ENCODE measurements at places on chromosomes 6 and 20. TPM values are rescaled to one million over a fixed set of nuclear protein-coding genes. Genes with fewer than 3 reads are reported as not detected.
A peak's percentile ranks its signal among the peaks of the same experiment; 100 is the strongest.

Gene FOXQ1
- not detected for total RNA-seq

Gene DST
- total RNA-seq: 1.7 TPM

Gene SLC35F1
- 0.09 TPM for total RNA-seq

Gene HLA-DRB1
- total RNA-seq: 22.7 TPM

Gene TBP
- total RNA-seq: 22.1 TPM

Gene RNF217
- total RNA-seq: 0.07 TPM

Gene SPTLC3
- 0.72 TPM for total RNA-seq

Gene NUS1
- total RNA-seq: 42.8 TPM

Gene SDHAF4
- total RNA-seq: 18.9 TPM

Gene PPP1R14C
- 0.86 TPM for total RNA-seq

Gene MLIP
- total RNA-seq: not detected

Gene CRISP2
- not detected for total RNA-seq

Gene NRN1
- total RNA-seq: 5.9 TPM

Gene MGME1
- 28.2 TPM for total RNA-seq

Gene ARHGAP18
- total RNA-seq: 9.6 TPM

- no peak for DNase-seq
Measured at GRCh38 chr6:134911547-134911946, 38.4 kb downstream of the ALDH8A1 start.

GRCh38 chr6:28496099-28496779 is 19.4 kb downstream of the GPX6 start:
- no peak for DNase-seq

DNA sequence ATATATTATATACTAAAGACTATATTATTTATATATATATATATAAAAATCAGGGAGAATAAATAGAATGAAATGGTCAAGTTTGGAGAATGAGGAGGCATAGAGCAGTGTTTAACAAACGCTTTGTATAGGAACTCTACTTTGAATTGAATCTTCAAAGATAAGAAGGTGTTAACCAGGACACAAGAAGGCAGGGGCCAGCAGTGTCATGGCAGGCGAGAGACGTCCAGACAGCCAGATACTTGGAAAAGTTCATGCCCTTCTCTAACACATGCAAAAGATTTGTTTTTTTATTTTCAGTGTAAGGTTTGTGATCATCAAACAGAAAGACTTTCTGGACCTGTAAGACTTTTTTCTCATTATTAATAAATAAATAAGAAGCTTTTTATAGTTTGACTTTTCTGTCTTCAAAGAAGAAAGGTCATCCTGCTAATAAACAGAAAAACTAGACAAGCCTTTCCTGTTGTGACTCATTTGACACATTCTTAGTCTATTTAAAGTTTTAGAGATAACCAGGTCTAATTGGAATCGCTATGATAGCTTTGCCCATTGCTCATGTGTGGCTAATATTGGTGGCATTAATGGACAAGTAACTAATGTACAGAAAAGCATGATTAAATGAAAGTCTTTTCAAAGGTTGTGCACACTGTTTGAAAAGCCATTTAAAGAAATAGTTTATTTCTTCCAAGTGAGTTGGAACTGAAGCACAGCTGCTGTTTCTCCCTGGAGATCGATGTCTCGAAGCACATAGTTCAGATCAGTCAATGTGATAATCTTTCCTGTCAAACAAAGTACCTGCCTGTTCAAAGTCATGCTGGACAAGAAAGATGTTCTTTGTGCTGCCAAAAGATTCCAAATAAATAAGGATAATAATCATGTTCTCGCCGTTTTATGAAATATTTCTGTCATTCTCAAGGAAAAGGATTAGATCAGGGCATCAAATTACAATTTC is 420.4 kb upstream of the OPRM1 start:
- no peak for DNase-seq

DNA sequence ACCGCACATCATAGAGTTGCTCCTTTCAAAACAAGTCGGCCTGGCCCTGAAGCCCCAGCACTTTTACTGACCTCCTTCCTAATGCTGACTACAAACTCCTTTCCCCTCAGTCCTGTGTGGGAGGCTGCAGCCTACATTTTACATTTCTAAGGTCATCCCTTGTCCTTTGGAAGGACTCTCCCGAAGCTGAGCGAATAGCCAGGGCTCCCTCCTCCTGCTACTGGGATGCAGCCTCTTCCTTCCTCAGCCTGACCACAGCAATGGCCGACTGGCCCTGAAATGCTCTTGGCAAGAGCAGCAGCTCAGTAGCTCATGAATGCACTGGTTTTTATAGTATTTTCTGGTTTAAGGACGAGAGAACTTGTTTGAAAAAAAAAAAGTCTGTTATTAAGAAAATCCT is 679 bp downstream of the ADGRF5 start:
- DNase-seq: no peak

GRCh38 chr6:141552463-141552862 is 580.3 kb upstream of the GJE1 start:
- no peak for DNase-seq

GRCh38 chr6:120320481-120321162 is 971.1 kb upstream of the MAN1A1 start:
- no peak for DNase-seq

GRCh38 chr6:113364766-113365165 is 492.4 kb upstream of the MARCKS start:
- DNase-seq: no peak

DNA sequence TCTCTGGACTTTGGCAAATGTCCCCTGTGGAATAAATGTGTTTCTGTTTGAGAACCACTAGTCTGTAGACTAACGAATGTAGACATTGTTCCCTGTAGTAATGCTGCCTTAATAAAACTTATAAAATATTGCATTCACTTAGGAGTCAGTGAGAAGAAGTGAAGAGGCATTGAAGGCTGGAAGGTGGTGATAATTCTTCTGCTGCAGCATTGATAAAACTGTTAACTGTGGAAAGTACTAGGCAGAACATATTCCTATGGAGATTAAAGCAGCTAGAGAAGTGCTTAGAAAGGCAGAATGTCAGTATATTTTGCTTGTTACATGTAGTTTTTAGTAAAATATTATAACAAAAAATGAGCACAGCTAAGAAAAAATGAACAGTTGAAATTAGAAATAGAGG is 4.8 kb downstream of the PGK2 start:
- no peak for DNase-seq

- peak; percentile 31 for DNase-seq
Measured at GRCh38 chr20:58361481-58362205, 27.4 kb upstream of the VAPB start.

GRCh38 chr6:155270561-155271091 is 6.8 kb downstream of the CLDN20 start:
- DNase-seq: no peak

GRCh38 chr20:44137266-44137801 is 49.7 kb downstream of the JPH2 start:
- DNase-seq: no peak

- DNase-seq: no peak
Measured at GRCh38 chr6:15755526-15755925, 92.7 kb upstream of the DTNBP1 start.

DNA sequence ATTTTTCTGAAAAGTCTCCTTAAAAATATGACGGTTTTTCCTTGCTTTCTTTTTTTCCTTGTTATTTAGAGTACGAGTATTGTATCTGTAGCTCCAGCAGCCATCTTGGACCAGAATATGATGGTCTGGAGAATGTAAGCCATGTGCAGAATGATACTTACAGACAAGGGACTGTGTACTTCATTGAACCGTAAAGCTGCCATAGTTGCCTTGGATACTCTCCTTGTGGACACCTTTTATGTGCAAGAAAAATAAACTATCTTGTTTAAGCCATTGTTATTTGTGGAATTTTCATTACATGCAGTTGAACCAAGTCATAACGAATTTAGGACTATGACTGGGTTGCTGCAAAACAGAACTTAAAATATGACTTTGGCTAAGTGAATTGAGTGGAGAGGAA is 485.8 kb upstream of the CITED2 start:
- DNase-seq: no peak

GRCh38 chr6:163806755-163807499 is 392.4 kb downstream of the QKI start:
- no peak for DNase-seq

GRCh38 chr6:5282191-5282623 is 20.9 kb downstream of the FARS2 start:
- DNase-seq: no peak

DNA sequence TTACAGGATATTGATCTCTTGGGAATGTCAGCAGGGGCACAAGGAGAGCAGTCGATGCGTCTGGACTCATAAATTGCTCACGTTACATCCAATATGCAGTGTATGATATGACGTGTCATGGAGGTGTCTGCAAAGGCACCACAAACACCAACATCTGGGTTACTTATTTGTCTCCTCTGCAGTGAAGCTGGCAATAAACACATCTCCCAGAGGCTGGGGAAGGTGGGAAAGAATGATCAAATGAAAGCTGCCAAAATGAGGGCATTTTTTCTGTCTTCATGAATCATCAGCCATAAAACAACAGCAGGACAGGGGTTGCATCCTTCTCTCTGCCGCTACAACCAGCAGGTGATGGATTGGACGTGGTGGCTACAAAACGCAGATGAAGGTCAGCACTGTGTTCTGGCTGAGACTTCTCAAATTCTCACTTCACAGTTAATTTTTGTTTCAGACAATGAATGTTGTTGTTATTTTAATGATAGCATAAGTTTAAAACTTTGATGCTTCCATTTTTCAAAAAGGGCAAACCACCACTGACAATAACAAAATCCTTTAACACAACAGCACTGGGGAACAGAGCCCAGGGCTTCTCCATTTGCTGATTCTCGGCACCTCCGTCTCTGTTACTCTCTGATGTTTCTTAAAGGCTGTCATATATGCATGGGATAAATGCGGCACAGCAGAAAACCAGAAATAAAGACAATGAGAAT is 47.5 kb downstream of the ERMARD start:
- DNase-seq: no peak

DNA sequence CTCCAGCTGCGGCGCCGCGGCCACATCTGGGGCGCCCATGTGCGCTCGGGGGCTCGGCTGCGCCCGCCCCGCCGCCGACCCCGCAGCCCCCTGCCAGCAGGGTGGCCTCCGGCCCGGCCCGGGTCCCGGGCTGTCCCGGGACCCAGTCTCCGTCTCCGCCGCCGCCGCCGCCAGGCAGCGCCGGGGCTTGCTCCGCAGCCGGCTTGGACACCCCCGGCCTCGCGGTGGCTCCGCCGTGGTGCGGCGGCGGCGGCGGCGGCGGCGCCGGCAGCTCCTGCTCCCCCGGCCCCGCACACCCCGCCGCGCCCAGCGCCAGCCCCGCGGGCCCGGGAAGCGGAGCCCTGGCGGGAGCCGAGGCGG is 219 bp downstream of the ISM1 start:
- DNase-seq: no peak

- DNase-seq: peak; percentile 34
Measured at GRCh38 chr6:142810952-142811514, 133.9 kb downstream of the HIVEP2 start.

GRCh38 chr20:20614391-20614790 is 98.1 kb downstream of the RALGAPA2 start:
- DNase-seq: no peak

DNA sequence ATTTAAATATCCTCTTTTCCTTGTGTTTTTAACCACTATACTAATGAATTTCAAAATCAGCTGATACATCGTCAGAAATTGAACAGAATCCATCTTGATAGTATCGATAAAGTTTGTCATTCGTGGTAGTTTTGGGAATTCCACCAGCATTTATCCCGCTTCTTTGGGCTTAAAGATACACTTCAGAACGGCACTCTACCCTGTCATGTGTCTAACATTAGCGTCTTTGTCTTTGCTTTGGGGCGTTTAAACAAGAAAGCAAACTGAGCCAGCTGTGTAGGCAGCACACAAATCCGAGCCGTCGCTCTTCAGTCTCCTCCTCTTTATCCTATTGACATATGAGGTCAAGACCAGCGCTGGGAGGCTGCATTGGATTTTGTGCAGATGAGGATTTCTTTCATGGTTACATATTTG is 27.5 kb upstream of the NHSL1 start:
- DNase-seq: no peak

DNA sequence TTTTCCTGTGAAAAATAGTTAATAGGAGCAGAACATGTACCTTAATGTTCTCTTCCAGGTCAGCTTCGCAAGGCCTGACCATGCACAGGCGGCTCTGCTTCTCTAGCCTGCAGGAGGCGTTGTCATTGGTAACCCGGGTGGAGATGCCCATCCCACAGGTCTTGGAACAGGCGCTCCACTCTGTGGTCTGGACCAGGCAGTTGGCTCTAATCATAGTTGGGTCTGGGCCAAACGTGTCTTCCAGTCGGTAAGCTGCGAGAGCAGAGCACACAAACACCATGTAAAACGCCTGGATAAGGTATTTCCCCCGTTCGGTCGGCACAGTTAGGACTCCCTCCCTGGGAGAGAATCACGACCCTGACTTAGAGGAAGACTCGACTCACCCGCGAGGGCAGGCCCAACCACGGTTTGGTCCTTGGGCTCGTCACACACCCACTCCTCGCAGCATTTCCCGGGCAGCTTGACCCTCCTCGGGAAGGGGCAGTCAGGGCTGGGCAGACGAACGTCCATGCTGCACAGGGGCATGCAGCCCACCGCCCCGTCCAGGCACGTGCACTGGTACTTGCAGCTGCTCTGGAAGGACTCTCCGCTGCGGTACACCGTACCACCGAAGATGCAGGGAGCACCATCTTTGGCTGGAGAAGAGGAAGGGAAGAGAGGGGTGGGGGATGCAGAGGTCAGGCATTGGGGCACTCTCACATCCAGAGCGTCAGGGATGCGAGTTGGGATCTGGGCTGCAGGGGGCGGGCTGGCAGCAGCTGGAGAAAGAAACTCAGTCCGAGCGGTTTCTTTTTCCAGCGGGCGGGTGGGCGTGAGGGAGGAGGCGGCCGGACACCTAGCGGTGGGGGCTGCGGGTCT is 1.0 kb downstream of the CCN2 start:
- peak; percentile 34 for DNase-seq

- DNase-seq: no peak
Measured at GRCh38 chr20:55964790-55965189, 40.5 kb downstream of the CBLN4 start.

GRCh38 chr20:64240243-64241015 is 15.1 kb upstream of the PCMTD2 start:
- no peak for DNase-seq

DNA sequence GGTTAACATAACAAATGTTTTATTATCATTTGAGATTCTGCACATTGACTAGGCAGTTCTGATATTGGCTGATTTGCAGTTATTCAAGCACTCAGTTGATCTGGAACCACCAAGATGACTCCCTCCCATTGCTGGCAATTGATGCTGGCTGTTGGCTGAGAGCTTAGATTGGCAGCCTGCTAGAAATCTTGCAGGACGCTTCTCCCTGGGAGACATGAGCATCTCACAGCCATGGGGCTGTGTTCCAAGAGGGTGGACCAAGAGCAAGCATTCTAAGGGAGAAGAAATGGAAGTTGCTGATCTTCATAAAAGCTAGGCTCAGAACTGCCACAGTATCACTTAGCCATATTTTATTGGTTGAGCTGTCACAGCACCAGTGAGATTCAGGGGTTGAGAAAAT is 233.4 kb upstream of the ID4 start:
- DNase-seq: no peak

DNA sequence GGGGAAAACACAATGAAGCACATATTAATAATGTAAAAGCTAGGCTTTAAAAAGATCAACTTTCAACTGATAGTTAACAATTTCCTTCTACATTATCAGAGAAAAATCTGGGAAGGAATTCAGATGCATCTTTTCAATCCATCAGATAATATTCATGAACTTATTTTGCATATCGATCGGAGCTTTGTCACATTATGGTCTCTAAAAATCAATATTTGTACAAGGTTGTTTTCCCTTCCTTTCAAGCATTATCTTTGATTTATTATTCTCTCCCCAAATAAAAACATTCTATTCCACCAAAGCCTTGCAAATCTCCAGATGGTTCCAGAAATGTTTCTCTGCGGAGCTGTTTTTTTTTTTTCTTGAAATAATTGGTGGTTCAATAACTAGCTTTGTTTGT is 101.9 kb downstream of the GPR63 start:
- DNase-seq: no peak
